ENCODE measurements at places on chromosomes 4 and X. TPM values are rescaled to one million over a fixed set of nuclear protein-coding genes. Genes with fewer than 3 reads are reported as not detected.

The ARHGEF6 gene
- 13.3 TPM for total RNA-seq

The MAGEA8 gene
- not detected for total RNA-seq

The TRIML2 gene
- not detected for total RNA-seq

The EGF gene
- total RNA-seq, result 0.23 TPM

The SMIM43 gene
- total RNA-seq, result not detected

The LRAT gene
- 1.1 TPM for total RNA-seq

The FANCB gene
- total RNA-seq, result 1.8 TPM

The SGCB gene
- total RNA-seq, result 29.4 TPM

The WDFY3 gene
- total RNA-seq, result 136 TPM

The PNCK gene
- total RNA-seq, result 12.3 TPM

The TMEM156 gene
- 0.99 TPM for total RNA-seq

The CXCL6 gene
- 0.73 TPM for total RNA-seq

The MAGEC1 gene
- total RNA-seq, result not detected

The VEGFD gene
- total RNA-seq, result 4.1 TPM

The PDE6B gene
- total RNA-seq, result 15.1 TPM

The EFHC2 gene
- 2.3 TPM for total RNA-seq

The BEX1 gene
- total RNA-seq, result 2.4 TPM

The FGF16 gene
- 0.39 TPM for total RNA-seq

Data from ureter (tissue), 1 donor.